Uterus (tissue), 4 donors: ENCODE measurements at places on chromosomes 3 and 15. TPM values are rescaled to one million over a fixed set of nuclear protein-coding genes. Genes with fewer than 3 reads are reported as not detected.

CCR5 gene
- not detected for total RNA-seq

SLC12A1 gene
- not detected for total RNA-seq

HHATL gene
- not detected for total RNA-seq

APOD gene
- 242 TPM for total RNA-seq

EPB42 gene
- total RNA-seq: not detected

DNASE1L3 gene
- 0.77 TPM for total RNA-seq

SPTSSB gene
- not detected for total RNA-seq

RARRES1 gene
- total RNA-seq: 398 TPM

SCG5 gene
- 42.2 TPM for total RNA-seq

GREM1 gene
- total RNA-seq: 0.88 TPM

ALDH1A2 gene
- 96.8 TPM for total RNA-seq

PIF1 gene
- total RNA-seq: 5.5 TPM

CTXN2 gene
- not detected for total RNA-seq

C3orf33 gene
- total RNA-seq: 1.0 TPM

RTP2 gene
- not detected for total RNA-seq

MORC1 gene
- not detected for total RNA-seq

ITIH4 gene
- 5.3 TPM for total RNA-seq

TMEM108 gene
- 1.1 TPM for total RNA-seq

PAQR5 gene
- total RNA-seq: not detected

UBAP1L gene
- total RNA-seq: 16.0 TPM

CSPG5 gene
- total RNA-seq: 2.9 TPM

APBA2 gene
- total RNA-seq: 4.6 TPM

MKRN3 gene
- not detected for total RNA-seq

IL17RB gene
- total RNA-seq: 4.6 TPM

ZNF501 gene
- 26.0 TPM for total RNA-seq

C3orf22 gene
- total RNA-seq: not detected

FOXL2 gene
- 9.8 TPM for total RNA-seq

TMCO5A gene
- not detected for total RNA-seq

SH2D7 gene
- total RNA-seq: not detected

FETUB gene
- total RNA-seq: not detected

GXYLT2 gene
- total RNA-seq: 16.8 TPM

PLCH1 gene
- 0.29 TPM for total RNA-seq

SAMD7 gene
- not detected for total RNA-seq

UBR1 gene
- total RNA-seq: 62.8 TPM

GOLGA8N gene
- total RNA-seq: 6.4 TPM

MYZAP gene
- total RNA-seq: 7.7 TPM

NANOGP8 gene
- not detected for total RNA-seq

C3orf70 gene
- 18.2 TPM for total RNA-seq

GOLGA8G gene
- not detected for total RNA-seq

GRM2 gene
- not detected for total RNA-seq

SLC28A2 gene
- not detected for total RNA-seq
